Mesendoderm (in vitro differentiated cells): ENCODE measurements at places on chromosomes 4 and X.

- no peak overlapping the region for H3K27ac ChIP-seq
- no peak overlapping the region for H3K4me3 ChIP-seq
- DNase-seq: no peak
- H3K4me1 ChIP-seq: no peaks in the 10 kb centered on the region
- H3K36me3 ChIP-seq: no peaks in the 10 kb centered on the region
Observed at GRCh38 chr4:78749972-78750727, 26.0 kb upstream of the BMP2K start.

GRCh38 chr4:113423631-113424030 lies 337.9 kb downstream of the CAMK2D start:
- H3K36me3 ChIP-seq: no peaks in the 10 kb centered on the region
- no peak overlapping the region for H3K4me3 ChIP-seq
- DNase-seq: no peak

- no peaks in the 10 kb centered on the region for H3K27me3 ChIP-seq
- H3K4me3 ChIP-seq: no peak overlapping the region
- H3K4me1 ChIP-seq: no peaks in the 10 kb centered on the region
Observed at GRCh38 chr4:112026058-112026457, 119.2 kb upstream of the FAM241A start.

- H3K36me3 ChIP-seq: no peaks in the 10 kb centered on the region
- DNase-seq: peak; percentile 84
- H3K4me3 ChIP-seq: no peak overlapping the region
- no peaks in the 10 kb centered on the region for H3K27me3 ChIP-seq
- no peak overlapping the region for H3K27ac ChIP-seq
Observed at GRCh38 chr4:6779667-6780565, 2.6 kb upstream of the KIAA0232 start.

DNA sequence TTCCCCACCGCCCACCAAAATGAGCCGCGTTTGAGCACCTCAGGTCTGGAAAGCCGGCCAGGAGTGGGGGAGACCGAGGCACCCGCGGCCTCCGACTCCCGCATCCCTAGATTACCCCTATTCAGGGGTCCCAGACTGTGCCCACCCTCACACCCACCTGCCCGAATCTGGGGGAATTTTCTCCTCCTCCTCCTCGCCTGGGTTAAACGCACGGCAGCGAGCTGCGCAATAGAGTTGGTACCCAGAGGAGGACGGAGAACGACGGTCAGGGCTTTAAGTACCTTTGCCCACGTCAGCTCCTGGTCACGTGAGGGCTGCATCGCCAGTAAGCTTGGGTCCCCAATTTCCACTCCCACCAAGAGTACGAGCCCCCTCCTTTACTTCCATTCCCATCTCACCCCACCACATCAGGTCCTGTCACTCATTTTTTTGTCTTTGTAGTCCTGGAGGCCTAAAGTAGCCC lies at the start of gene ARMCX2:
ARMCX2 (minus strand) TSS at position 250 of the 463 bp plus-strand sequence. CDS start 2,262 bp downstream, outside the sequence.
- peak within 1 kb of the TSS; percentile 84 for H3K4me3 ChIP-seq
- peak; percentile 74 for DNase-seq
- peak within 1 kb of the TSS; percentile 17 for H3K27ac ChIP-seq
- H3K4me1 ChIP-seq: no peaks in the 10 kb centered on the region
- H3K27me3 ChIP-seq: no peaks in the 10 kb centered on the region

GRCh38 chr4:120007191-120007871 lies 59.3 kb downstream of the MAD2L1 start:
- H3K4me1 ChIP-seq: no peaks in the 10 kb centered on the region
- H3K4me3 ChIP-seq: no peak overlapping the region
- H3K27ac ChIP-seq: no peak overlapping the region
- H3K27me3 ChIP-seq: no peaks in the 10 kb centered on the region

- no peak overlapping the region for H3K4me3 ChIP-seq
- no peak for DNase-seq
- no peak overlapping the region for H3K27ac ChIP-seq
Observed at GRCh38 chr4:15188605-15189539, 186.6 kb downstream of the CPEB2 start.

DNA sequence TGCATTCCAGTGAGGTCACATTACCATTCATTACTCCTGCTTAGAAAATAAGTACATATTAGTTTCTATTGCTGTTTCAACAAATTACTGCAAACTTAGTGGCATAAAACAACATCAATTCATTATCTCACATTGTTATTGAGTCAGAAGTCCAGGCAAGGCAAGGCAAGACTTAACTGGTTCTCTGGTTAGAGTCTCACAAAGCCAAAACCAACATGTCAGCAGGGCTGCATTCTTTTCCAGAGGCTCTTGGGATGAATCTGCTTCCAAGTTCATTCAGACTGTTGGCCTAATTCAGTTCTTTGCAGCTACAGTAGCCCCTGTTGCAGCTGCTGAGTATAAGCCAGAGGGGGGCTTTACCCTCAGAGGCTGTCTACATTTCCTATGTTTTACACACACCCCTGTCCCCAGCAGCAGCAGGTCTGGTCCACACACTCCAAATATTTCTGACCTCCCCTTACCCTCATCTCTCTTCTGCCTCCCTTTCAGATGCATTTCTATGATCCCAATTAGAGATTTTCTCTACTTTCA lies 892.1 kb upstream of the EPHA5 start:
- no peak overlapping the region for H3K27ac ChIP-seq
- H3K27me3 ChIP-seq: no peaks in the 10 kb centered on the region
- H3K4me3 ChIP-seq: no peak overlapping the region
- H3K4me1 ChIP-seq: no peaks in the 10 kb centered on the region
- DNase-seq: no peak

- H3K4me1 ChIP-seq: no peaks in the 10 kb centered on the region
- H3K36me3 ChIP-seq: no peaks in the 10 kb centered on the region
Observed at GRCh38 chrX:103818842-103819619, 13.0 kb downstream of the RAB9B start.

GRCh38 chrX:3609810-3610209 lies 103.6 kb downstream of the PRKX start:
- no peaks in the 10 kb centered on the region for H3K27me3 ChIP-seq
- no peak overlapping the region for H3K4me3 ChIP-seq
- no peaks in the 10 kb centered on the region for H3K4me1 ChIP-seq

- no peak overlapping the region for H3K27ac ChIP-seq
- H3K4me3 ChIP-seq: no peak overlapping the region
- H3K4me1 ChIP-seq: no peaks in the 10 kb centered on the region
Observed at GRCh38 chr4:78441756-78442155, 109.8 kb upstream of the ANXA3 start.

DNA sequence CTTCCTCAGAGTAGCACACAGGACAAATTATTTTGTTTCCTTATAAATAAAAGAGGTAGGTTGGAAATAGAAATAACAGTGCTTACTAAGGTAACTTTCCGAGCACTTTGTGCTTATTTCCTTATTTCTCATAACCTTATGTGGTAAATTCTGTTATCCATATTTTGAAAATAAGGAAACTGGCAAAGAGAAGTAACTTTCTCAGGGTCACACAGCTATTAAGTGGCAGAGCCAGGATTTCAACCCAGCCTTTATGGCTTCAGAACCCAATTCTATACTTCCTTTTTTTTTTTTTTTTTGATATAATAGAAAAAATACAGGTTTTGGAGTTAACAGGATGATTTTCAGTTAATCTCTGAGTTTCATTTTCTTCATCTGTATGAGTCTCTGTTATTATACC lies 3.3 kb downstream of the UTP3 start:
- H3K36me3 ChIP-seq: no peaks in the 10 kb centered on the region
- H3K27ac ChIP-seq: no peak overlapping the region
- peaks cover 8% of the 10 kb centered on the region for H3K4me1 ChIP-seq
- no peaks in the 10 kb centered on the region for H3K27me3 ChIP-seq
- no peak for DNase-seq
- no peak overlapping the region for H3K4me3 ChIP-seq

- H3K36me3 ChIP-seq: no peaks in the 10 kb centered on the region
- no peaks in the 10 kb centered on the region for H3K4me1 ChIP-seq
- peak; percentile 41 for DNase-seq
- no peaks in the 10 kb centered on the region for H3K27me3 ChIP-seq
- no peak overlapping the region for H3K4me3 ChIP-seq
- no peak overlapping the region for H3K27ac ChIP-seq
Observed at GRCh38 chr4:40423735-40424134, 88.6 kb downstream of the CHRNA9 start.

GRCh38 chrX:110155759-110156158 lies 152.8 kb downstream of the TMEM164 start:
- H3K36me3 ChIP-seq: no peaks in the 10 kb centered on the region
- H3K4me1 ChIP-seq: no peaks in the 10 kb centered on the region
- no peaks in the 10 kb centered on the region for H3K27me3 ChIP-seq
- no peak for DNase-seq
